Mesothelial cell of epicardium (in vitro differentiated cells): ENCODE measurements at places on chromosomes 1 and 21. TPM values are rescaled to one million over a fixed set of nuclear protein-coding genes. Genes with fewer than 3 reads are reported as not detected.

DNA sequence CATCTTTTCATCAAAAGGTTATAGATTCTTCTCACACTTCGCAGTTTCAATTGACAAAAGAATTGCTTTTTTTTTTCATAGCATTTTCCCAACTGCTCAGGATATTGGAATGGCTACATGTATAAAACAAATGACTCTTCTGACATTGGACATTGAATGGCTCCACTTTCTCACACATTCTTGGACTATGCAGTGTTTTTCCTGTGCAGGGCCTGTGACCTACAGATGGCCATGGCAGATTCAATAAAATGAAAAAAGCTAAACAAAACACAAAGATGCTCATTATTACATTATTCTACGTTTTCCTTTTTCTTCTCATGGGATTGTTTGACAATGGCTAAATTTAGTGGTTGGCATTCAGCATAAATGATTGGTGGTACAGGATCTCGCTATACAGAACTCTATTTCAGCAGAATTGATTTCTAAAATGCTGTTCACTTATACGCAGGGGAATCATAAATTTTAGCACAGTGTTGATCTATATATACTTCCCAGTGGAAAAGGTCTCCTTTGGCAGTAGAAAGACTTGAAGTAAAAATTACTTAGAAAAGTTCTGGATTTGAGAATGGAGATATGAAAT lies 115.6 kb upstream of the ADAMTS5 start:
- peaks cover 42% of the 10 kb centered on the region for H3K27me3 ChIP-seq
- H3K36me3 ChIP-seq: no peaks in the 10 kb centered on the region
- DNase-seq: no peak
- H3K4me3 ChIP-seq: no peak overlapping the region
- H3K4me1 ChIP-seq: peaks cover 19% of the 10 kb centered on the region

The ERRFI1 gene
- 124 to 134 TPM (median 130 TPM) in 3 replicates for total RNA-seq

GRCh38 chr1:82695443-82695842 lies 894.7 kb downstream of the ADGRL2 start:
- H3K27ac ChIP-seq: no peak overlapping the region
- no peaks in the 10 kb centered on the region for H3K36me3 ChIP-seq
- no peak overlapping the region for H3K4me3 ChIP-seq
- DNase-seq: no peak
- H3K4me1 ChIP-seq: peaks cover 7% of the 10 kb centered on the region

GRCh38 chr1:1291548-1292441 lies 11.6 kb downstream of the SCNN1D start:
- H3K4me1 ChIP-seq: peaks cover 7% of the 10 kb centered on the region
- no peaks in the 10 kb centered on the region for H3K36me3 ChIP-seq
- no peak overlapping the region for H3K27ac ChIP-seq
- DNase-seq: no peak
- H3K27me3 ChIP-seq: peaks cover 2% of the 10 kb centered on the region

GRCh38 chr1:87278825-87279535 lies 49.7 kb upstream of the LMO4 start:
- H3K27me3 ChIP-seq: peaks cover under 1% of the 10 kb centered on the region
- H3K4me1 ChIP-seq: peaks cover 14% of the 10 kb centered on the region
- H3K4me3 ChIP-seq: no peak overlapping the region
- H3K27ac ChIP-seq: no peak overlapping the region
- DNase-seq: no peak
- no peaks in the 10 kb centered on the region for H3K36me3 ChIP-seq

The PTAFR gene
- 0.18 to 0.43 TPM (median 0.18 TPM) in 3 replicates for total RNA-seq

DNA sequence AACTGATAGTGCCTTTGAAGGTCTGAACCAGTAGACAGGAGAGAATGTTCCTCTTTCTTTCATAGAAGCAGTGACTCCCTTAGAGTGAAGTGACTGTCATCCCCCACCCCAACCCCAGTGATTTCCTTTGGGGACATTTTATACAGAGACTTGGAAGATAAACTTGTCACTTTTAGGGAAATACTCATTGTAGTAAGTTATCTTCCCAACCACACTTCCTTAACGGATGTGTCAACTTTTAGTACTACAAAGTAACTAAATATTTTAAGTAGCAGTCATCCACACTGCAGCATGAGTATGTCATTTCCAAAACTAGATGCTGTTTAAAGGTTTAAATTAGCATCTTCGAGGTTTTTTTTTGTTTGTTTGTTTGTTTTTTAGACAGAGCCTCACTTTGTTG lies 13.7 kb downstream of the LRRC8B start:
- H3K4me3 ChIP-seq: no peak overlapping the region
- H3K4me1 ChIP-seq: peaks cover 13% of the 10 kb centered on the region
- no peak for DNase-seq

DNA sequence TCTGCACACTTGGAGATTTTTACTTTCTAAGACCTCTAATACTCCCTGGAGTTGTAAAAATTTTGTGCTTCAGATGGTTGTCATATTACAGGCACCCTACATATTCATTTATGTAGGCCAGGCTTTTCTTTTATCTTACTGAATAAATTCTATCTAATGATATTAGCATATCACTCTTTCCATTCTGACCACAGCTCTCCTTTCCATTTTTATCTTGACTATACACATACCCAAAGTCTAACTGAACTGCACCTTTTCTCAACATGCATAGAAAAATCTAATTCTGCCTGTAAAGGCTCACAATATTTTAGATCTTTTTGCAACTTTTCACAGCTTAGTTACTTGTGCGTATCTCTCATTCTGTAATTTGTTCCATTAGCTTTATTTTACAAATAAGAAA lies 52.7 kb upstream of the TSHB start:
- H3K4me3 ChIP-seq: no peak overlapping the region
- H3K36me3 ChIP-seq: no peaks in the 10 kb centered on the region
- no peaks in the 10 kb centered on the region for H3K4me1 ChIP-seq
- DNase-seq: no peak
- no peak overlapping the region for H3K27ac ChIP-seq
- H3K27me3 ChIP-seq: peaks cover 27% of the 10 kb centered on the region

DNA sequence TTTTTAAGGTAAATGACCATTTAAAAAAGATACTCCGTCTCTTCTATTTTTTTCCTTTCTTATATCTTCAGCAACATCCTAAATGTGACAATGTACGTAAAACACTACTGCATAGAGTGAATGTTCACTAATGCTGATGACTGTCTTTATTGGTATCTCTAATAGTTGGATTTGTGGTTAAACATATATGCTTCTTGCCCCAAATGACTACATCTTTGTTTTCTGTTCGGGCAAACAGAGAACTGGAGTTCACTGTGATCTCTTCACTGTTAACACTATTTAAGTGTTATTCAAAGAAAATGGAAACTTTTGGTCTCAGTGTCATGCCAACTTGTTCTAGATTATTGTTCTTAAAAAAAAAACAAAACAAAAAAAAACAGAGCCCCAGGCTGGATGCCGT lies 109.4 kb downstream of the KIF26B start:
- no peaks in the 10 kb centered on the region for H3K27me3 ChIP-seq
- H3K4me3 ChIP-seq: no peak overlapping the region
- H3K4me1 ChIP-seq: peaks cover 7% of the 10 kb centered on the region
- no peaks in the 10 kb centered on the region for H3K36me3 ChIP-seq
- no peak overlapping the region for H3K27ac ChIP-seq
- DNase-seq: no peak

The PKNOX1 gene
- 31.9 to 33.9 TPM (median 32.8 TPM) in 3 replicates for total RNA-seq

The OR6K3 gene
- not detected in 3 replicates for total RNA-seq

The KIAA0040 gene
- 3.4 to 3.8 TPM (median 3.7 TPM) in 3 replicates for total RNA-seq

The HMCN1 gene
- 45.5 to 48.8 TPM (median 46.4 TPM) in 3 replicates for total RNA-seq

DNA sequence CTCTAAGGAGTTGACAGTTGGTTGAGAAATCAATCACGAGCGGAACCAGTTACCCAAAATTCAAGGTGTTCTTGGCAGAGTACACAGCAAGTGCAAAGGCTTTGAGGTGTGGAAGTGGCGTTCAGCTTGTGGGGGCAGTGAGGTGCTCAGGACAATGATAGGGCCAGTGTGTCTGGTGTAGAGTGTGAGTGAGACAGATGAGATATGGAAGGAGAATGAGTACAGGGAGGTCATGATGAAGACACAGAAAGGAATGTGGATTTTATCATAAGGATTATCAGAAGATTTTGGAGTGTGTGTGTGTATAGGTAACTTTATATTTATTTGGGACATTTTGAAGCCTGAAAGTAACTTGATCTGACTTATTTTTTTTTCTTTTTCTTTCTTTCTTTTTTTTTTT lies 40.9 kb downstream of the IFI44 start:
- H3K27ac ChIP-seq: no peak overlapping the region
- DNase-seq: no peak
- H3K36me3 ChIP-seq: no peaks in the 10 kb centered on the region
- H3K4me1 ChIP-seq: no peaks in the 10 kb centered on the region

DNA sequence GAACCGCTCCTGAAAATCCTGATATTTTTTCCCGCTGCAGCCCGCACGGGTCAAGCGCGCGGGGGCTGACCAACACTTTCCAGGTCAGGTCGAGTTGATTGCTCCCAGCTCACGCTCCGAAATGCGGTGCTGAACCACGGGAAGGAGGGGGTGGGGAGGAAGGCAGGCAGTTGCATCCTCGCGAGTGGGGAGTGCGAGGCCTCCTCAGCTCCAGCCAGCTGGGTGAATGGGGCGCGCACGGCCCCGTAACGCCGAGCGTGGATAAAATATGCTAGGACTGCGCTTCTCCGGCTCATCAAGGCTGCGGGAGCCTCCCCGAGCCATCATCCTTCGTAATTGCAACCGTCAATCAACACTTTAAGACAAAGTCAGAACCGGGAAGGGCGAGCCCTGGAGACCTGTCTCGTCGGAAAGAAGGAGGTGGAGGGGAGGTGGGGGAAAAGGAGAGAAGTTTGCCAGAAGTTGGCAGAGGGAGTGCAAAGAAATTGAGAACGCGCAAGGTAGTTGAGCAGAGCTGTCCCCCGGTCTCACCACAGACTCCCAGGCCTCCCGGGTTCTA lies 8.0 kb downstream of the NR5A2 start:
- no peak overlapping the region for H3K4me3 ChIP-seq
- no peak overlapping the region for H3K27ac ChIP-seq
- no peaks in the 10 kb centered on the region for H3K36me3 ChIP-seq
- DNase-seq: no peak

The C1orf50 gene
- 6.5 to 10.4 TPM (median 7.4 TPM) in 3 replicates for total RNA-seq

The ECE1 gene
- 39.3 to 41.8 TPM (median 41.1 TPM) in 3 replicates for total RNA-seq

The NUDT4B gene
- total RNA-seq: 0.34 to 0.44 TPM in 2 of 3 replicates, not detected in the other

GRCh38 chr1:116308276-116308675 lies 64.8 kb upstream of the ATP1A1 start:
- H3K36me3 ChIP-seq: no peaks in the 10 kb centered on the region
- H3K27ac ChIP-seq: no peak overlapping the region
- DNase-seq: no peak
- peaks cover 41% of the 10 kb centered on the region for H3K4me1 ChIP-seq
- H3K4me3 ChIP-seq: no peak overlapping the region

DNA sequence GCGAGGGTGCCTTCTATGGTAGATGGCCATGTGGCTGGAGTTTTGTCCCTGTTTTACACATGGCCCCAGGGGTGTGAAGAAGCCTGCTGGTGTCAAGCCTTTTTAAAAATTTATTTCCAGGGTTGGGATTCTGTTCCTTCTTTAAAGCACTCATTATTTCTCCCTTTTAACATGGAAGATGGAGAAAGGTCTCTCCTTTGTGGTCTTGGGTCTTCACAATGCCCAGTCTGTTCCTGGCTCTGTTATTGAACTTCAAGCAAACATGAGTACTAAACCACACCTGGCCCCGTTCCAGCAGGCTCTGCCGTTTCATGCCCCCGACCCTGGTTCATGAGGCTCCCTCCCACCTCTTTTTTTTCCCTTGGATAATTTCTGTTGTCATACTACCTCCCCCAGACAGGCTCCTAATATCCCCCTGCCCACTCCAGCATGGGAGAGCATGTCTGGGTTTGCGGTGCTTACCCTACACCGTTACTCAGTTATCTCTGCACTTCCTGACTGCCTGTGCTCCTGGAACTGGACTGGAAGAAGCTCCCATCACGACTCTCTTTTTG lies 121.2 kb upstream of the KIAA0040 start:
- H3K36me3 ChIP-seq: no peaks in the 10 kb centered on the region
- H3K4me1 ChIP-seq: peaks cover 8% of the 10 kb centered on the region
- H3K4me3 ChIP-seq: no peak overlapping the region
- H3K27me3 ChIP-seq: peaks cover 55% of the 10 kb centered on the region
- no peak for DNase-seq

The RORC gene
- total RNA-seq: not detected in 3 replicates

GRCh38 chr1:110040548-110040947 lies 6.1 kb downstream of the STRIP1 start:
- H3K27ac ChIP-seq: no peak overlapping the region
- H3K4me3 ChIP-seq: no peak overlapping the region
- H3K27me3 ChIP-seq: no peaks in the 10 kb centered on the region
- H3K4me1 ChIP-seq: peaks cover 9% of the 10 kb centered on the region
- no peak for DNase-seq

The NEGR1 gene
- 2.2 to 4.5 TPM (median 2.4 TPM) in 3 replicates for total RNA-seq

- H3K27me3 ChIP-seq: peaks cover 27% of the 10 kb centered on the region
- H3K27ac ChIP-seq: no peak overlapping the region
- H3K36me3 ChIP-seq: no peaks in the 10 kb centered on the region
Observed at GRCh38 chr1:36881068-36881405, 153.3 kb downstream of the GRIK3 start.

DNA sequence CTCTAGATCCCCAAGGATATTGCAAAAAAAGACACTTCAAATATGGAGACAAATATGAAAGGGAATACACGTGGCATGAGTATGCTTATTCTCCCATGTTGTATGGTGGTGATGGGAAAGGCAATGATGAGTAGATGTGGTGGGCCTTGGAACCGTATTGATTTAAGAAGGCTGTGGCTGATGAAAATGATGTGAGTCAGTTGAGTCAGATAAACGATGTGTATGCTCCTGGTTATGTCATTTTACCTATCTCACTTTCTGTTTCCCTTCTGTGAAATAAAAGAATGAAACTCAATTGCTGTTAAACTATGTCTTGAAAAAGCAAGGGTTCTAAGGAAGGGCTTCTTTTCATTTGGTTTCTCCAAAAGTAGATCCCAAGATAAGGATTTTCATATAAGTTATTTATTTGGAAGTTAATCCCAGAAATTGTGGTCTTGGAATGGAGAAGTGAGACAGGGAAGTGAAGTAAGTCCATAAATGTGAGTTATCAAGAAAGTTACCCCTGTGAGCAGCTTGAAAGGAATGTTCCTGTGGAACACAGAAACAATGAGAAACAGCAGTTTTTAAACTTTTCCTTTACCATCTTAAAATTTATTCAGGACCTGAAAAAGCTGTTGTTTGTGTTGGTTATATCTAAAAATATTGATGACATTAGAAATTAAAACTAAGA lies 292.0 kb downstream of the DUSP10 start:
- no peak overlapping the region for H3K27ac ChIP-seq
- peaks cover 2% of the 10 kb centered on the region for H3K36me3 ChIP-seq
- no peak overlapping the region for H3K4me3 ChIP-seq
- H3K4me1 ChIP-seq: no peaks in the 10 kb centered on the region
